ENCODE measurements at places on chromosomes 3 and 15. TPM values are rescaled to one million over a fixed set of nuclear protein-coding genes. Genes with fewer than 3 reads are reported as not detected.

BRK1 gene
- total RNA-seq = 116 TPM

ZMYND10 gene
- total RNA-seq = 1.5 TPM

ASB14 gene
- not detected for total RNA-seq

ANKUB1 gene
- total RNA-seq = not detected

SCN11A gene
- total RNA-seq = not detected

SLC28A2 gene
- total RNA-seq = not detected

GRCh38 chr3:102476198-102476597 lies 41.4 kb downstream of the ZPLD1 start:
- DNase-seq = no peak

GRCh38 chr3:128870347-128870746 lies 9.1 kb upstream of the ACAD9 start:
- no peak for DNase-seq

- no peak for DNase-seq
Observed at GRCh38 chr15:29046281-29046810, 160.6 kb downstream of the APBA2 start.

GRCh38 chr3:150469031-150469930 lies 61.2 kb downstream of the TSC22D2 start:
- peak; percentile 98 for DNase-seq

GRCh38 chr15:75927601-75928000 lies 23.9 kb downstream of the FBXO22 start:
- DNase-seq = no peak

- no peak for DNase-seq
Observed at GRCh38 chr3:187185759-187186158, 11.5 kb upstream of the RTP1 start.

DNA sequence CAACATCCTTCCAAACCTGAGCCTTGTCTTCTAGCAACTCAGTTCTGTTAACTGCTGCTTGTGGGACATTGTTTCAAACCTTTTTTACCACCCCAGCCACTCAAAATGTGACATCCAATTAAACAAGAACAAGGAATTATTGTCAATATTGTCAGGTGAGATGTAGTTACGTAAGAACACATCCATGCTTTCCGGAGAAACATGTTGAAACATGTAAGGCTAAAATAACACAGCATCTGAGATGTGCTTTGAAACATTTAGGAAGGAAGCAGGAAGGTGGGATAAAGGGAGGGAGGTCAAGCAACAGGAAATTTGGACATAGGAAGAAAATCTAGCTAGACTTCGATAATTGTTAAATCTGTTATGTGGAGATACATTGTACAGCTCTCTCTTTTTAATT lies 50.9 kb upstream of the PRICKLE2 start:
- no peak for DNase-seq

DNA sequence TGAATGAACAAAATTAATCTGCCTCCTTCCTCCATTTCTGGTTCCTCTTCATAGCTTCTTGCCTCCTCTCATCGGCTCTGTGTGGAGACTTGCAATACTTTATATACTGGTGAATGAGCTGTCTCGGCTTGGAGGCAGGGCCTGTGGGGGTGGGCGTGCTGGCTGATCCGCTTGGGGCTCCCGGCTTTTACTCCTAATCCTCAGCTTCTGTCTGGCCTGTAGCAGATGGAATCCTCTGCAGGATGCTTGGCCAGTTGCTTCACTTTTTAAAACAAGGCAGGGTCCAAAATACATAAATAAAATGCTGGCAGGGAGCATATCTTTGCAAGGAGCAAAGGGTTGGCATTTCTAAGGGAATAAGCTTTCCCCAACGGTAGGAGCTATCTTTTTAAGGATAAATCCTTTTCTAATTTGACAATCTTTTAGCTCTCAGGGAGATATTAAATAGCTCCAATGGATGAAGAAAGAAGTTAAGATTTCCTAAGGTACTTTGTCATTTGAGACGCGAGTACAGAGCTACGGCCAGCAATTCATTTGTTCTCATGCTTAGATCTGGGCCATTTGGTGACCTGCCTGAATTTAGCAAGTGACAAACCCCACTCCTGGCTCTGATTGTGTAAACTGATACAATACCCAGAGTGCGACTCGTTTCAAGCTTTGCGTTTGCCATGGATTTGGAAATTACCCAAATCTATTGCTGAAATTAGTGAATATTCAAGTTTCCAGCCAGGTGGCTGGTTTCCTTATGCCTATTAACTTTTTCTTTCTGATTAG lies 18.9 kb downstream of the SV2B start:
- no peak for DNase-seq

- DNase-seq = no peak
Observed at GRCh38 chr3:30695302-30696061, 89.1 kb downstream of the TGFBR2 start.

DNA sequence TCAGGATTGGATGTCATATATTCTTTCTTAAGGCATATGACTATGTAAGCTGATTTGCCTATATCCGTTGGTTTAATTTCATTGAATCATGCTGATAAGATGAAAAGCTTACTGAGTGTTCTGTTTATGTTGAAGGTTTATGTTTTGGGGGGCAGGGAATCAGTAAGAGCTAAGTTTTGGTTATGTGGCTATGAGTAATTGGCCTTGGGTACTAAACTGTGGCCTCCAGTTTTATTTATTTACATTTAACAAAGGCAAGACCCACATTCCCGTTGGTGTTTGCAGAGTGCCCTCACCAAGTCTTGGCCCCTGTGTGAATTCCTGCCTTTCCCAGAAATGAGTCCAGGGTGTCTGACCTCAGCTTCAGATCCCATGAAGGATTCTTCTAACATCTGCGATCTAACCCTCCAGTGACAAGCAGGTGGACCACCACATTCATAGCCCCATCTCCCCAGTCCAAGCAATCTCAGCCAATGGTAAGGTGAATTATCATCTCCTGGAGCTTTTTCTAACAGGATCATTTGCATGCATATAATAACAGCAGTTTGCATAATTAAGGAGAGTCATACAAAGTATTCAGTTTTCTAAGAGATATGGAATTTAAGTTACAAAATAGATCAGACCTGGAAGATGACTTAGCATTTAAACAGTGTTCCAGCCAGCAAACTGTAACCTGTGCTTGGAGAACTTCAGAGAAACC lies 27.4 kb downstream of the GLDN start:
- DNase-seq = peak; percentile 69
